ENCODE measurements at places on chromosomes 4 and X. TPM values are rescaled to one million over a fixed set of nuclear protein-coding genes. Genes with fewer than 3 reads are reported as not detected.

DNA sequence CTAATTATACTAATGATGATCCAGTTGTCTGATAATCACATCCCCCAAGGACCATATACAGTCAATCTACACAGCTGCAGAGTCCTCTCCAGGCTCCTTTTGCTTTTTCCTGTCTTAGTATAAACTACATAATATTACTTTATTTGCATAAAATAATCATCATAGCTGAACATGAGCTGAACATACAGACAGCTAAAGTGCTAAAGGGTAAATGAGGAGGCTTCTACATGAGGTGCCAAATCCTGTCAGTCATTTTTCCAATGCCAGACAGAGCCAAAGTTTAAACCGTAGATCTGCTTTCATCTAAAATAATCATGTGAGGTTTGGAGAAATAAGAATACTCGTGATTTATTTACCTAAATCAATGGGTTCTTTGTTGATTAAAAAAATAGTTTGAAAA lies 1530.1 kb upstream of the PABPC4L start:
- DNase-seq, result no peak

DNA sequence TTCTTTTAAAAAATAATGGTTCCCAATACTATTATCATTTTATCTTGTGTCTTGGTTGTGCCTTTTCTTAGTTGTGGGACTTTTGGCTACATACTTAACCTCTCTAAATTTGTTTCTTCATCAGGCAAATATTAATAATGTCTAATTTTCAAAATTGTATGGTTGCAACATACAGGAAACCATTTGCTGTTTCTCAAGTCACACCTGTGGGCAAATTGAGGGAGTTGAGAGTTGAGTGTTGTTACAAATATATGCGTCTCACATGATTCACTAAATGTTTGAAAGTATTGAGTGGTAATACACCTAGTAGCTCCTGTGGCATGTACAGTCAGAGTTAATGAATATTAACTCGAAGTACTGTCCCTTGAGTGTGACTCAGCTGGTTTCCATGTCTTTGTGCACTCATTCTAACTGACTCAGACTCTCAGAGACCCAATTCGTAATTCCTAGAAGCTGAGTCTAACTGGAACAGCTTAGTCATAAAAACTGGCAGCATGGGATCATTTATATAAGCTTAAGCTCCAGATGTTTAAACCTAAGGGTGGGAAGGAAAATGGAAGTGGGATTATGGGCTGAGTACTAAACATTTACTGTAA lies 802.4 kb downstream of the TRIML1 start:
- no peak for DNase-seq

- no peak for DNase-seq
Observed at GRCh38 chr4:41839916-41840854, 91.7 kb upstream of the PHOX2B start.

- peak; percentile 33 for DNase-seq
Observed at GRCh38 chr4:48877827-48878535, 28.6 kb downstream of the OCIAD2 start.

DNA sequence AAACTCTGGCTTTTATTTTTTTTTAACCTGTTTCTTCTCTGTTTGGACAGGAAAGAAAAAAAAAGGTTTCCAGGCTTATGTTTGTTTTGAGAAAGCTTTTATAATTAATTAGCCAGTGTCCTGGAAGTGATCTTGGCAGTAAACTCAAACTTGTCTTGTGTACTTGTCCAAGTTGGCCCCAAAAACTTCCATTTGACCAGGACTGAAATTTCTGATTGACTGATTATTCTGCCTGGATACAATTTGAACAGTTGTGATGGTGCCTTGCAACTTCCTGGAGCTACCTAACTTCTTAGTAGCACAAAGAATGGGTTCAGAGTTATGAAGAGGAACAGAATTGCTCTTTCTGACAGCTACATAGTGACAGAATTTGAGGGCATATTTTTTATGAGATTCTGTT lies 62.0 kb downstream of the SLC4A4 start:
- DNase-seq, result no peak

Gene TDO2
- total RNA-seq, result not detected

GRCh38 chrX:24902806-24903205 lies 113.0 kb downstream of the ARX start:
- DNase-seq, result no peak

Gene COX7B
- 256 TPM for total RNA-seq

Gene AFM
- not detected for total RNA-seq

DNA sequence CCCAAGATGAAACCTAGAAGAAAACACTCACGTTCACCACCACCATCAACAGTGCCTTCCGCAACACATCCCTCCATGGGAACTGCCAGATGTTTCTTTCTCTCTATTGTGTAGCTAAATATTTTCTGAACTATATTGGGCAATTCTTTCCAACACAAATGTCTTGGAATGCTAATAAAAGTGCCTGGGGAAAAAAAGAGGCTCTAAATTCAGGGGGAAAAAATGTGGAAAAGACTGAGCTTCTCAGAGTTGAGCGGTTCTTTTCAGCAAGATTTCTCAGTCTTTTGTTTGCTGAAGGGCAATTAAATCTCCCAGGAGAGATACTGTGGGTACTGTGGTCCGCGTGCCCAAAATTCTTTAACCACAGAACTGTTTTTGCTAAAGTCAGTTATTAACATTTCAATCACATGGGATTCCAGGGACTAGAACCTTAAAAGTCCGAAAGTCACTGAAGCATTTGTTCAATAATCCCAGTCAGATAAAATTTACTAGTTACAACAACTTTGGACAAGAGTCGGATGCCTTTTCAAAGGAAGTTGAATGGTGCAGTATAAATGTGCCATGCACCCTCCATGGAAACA lies 51.9 kb upstream of the DHRSX start:
- no peak for DNase-seq

DNA sequence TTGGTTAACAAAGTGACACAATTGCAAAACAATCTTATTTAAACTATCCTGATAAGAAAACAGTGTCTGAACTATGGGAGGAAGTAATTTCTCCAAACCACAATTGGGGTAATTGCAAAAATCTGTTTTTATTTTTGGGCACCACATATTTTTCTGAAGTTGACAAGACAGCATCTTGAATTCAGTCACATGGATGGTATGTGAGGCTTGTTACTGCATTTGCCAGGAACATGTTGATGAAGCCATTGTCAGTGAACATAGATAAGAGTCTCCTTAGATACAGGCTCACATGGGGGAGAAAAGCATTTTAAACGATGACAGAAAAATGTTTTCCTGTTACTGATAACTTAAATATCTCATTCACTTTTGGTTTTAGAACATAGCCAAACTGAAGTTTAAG lies 5.5 kb upstream of the USP53 start:
- no peak for DNase-seq

Gene PABPC1L2A
- total RNA-seq, result not detected

DNA sequence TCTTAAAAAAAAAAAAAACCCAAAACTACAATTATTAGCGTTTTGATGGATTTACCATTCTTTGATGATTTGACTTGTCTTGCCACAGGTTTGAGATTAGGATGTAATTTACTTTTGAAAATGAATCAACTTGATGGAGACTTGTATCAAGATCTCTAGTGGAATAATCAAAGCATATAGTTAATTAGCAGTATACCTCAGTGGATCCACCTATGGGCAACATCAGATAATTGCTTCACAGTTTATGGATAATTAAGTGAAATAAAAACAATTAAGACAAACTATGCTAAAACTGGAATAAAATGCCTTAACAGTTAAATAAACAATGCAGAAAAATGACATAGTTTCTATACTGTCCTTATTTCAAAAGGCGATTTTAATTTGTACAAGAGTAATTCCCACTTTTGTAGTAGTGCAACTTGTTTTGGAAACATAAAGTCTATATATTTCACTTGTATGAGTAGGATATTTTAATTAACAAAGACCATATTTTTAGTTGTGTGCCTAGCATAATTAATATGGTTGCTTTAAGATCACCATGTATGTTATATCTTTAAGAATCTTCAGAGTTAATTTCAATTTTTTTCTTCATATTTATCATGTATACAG lies 4.2 kb downstream of the CPEB2 start:
- DNase-seq, result peak; percentile 50
